ENCODE measurements at places on chromosomes 1 and 21.
A peak's percentile ranks its signal among the peaks of the same experiment; 100 is the strongest.

DNA sequence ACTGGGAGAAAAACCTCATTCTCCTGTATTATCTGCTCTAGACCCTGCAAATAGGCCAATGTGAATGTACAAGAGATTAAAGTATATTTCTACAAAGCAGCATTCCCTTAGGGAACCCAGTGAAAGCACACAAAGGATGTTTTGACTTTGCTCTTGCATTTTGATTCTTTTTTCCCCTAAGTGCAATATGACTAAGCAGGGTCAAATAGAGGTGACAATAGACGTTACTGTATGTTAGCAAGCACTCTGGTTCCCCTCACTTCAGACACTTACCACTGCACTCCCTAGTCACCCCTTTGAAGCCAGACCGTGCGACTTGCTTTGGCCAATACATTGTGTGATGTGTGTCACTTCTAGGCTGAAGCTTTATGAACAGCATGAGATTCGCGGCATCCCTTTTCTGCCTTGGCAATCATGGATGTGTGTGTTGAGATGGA, 209.7 kb downstream of the RHOU start:
- DNase-seq: no peak

GRCh38 chr1:219717536-219717935, 104.6 kb upstream of the ZC3H11B start:
- DNase-seq: no peak

GRCh38 chr1:68677684-68678351, 180.9 kb upstream of the DEPDC1 start:
- DNase-seq: no peak

GRCh38 chr1:41174170-41174569, 67.9 kb downstream of the SCMH1 start:
- DNase-seq: no peak

GRCh38 chr1:115098979-115099692, 9.8 kb upstream of the TSPAN2 start:
- DNase-seq: no peak

- DNase-seq: peak; percentile 60
These were observed 76.4 kb downstream of the FHAD1 start for GRCh38 chr1:15323351-15323988.

DNA sequence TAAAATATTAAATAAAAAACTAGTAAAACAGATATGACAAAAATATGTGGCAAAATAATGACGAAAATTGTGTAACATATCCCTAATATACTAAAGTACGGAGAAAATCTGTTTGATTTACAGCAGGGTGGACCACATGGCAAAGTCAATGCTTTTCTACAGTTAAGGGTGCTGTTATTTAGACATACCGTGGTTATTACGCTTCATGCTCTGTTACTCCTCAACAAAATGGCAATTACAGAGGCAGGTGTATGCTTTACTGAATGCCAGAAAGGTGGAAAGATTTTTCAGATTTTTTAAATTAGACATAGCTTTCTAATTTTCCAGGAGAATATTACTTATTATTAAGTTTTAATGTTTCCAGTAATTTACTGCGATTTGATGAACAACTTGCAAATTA, 343.9 kb upstream of the DPYD start:
- no peak for DNase-seq

GRCh38 chr21:44872649-44873355, 688 bp downstream of the PTTG1IP start:
- no peak for DNase-seq

GRCh38 chr1:6465461-6466005, 440 bp downstream of the TNFRSF25 start:
- no peak for DNase-seq

Measured in activated naive CD4-positive, alpha-beta T cell (primary cell).